Astrocyte of the spinal cord (primary cell): ENCODE measurements at places on chromosomes 5 and 9.

DNA sequence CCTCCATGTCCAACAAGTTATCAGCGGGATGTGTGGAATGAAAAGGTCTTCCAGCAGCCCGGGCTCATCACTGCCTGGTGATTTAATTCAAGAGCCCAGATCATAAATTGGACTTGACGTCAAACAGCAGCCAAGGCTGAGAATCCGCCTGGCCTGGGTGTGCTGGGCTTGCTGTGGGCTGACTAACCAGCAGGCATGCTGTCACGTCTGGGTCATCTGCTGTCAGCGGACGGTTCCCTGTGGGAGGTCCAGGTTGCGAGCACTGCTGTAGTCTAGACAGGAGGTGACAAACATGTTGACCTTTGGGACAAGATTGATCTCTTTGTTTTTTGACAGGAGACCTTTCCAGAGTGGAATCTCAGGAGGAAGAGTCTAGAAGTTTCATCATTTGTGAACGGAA, 289.7 kb downstream of the OSTF1 start:
- peak; percentile 68 for DNase-seq

DNA sequence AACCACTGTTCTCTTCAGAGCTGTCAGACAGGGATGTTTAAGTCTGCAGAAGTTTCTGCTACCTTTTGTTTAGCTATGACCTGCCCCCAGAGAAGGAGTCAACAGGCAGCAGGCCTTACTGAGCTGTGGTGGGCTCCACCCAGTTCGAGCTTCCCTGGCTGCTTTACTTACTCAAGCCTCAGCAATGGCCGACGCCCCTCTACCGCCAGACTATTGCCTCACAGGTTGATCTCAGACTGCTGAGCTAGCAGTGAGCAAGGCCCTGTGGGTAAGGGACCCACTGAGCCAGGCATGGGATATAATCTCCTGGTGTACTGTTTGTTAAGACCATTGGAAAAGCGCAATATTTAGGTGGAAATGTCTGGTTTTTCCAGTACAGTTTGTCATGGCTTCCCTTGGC, 229.6 kb downstream of the TMEM167A start:
- no peak for DNase-seq

GRCh38 chr5:55657443-55657842, 54.7 kb downstream of the SLC38A9 start:
- no peak for DNase-seq

- DNase-seq, result no peak
Observed at GRCh38 chr5:157599565-157599964, 24.0 kb upstream of the ADAM19 start.

- no peak for DNase-seq
Observed at GRCh38 chr9:134267881-134268724, 58.2 kb upstream of the RXRA start.

DNA sequence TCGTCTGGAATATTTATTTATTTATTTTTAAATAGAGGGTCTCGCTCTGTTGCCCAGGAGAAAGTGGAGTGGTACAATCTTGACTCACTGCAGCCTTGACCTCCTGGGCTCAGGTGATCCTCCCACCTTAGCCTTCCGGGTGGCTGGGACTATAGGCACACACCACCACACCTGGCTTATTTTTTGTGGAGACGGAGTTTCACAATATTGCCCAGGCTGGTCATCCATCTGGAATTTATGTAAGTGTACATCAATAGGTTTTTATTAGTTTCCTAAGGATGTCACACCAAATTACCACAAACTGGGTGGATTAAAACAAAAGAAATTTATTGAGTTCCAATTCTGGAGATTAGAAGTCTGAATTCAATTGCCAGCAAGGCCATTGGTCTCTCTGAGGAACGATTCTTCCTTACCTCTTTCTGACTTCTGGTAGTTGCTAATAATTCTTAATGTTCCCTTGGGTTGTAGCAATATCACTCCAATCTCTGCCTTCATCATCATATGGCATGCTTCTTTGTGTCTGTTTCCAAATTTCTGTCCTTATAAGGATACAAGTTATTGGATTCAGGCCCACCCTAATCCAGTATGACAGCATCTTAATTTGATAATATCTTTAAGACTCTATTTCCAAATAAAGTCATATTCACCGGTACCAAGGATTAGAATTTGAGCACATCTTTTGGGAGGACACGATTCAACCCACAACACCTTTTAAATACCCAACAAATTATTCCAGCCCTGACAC, 16.3 kb upstream of the RAD23B start:
- DNase-seq, result no peak

- no peak for DNase-seq
Observed at GRCh38 chr9:113844466-113844865, 31.6 kb upstream of the ZNF618 start.
